GM04504 (cell line): ENCODE measurements at places on chromosomes 4 and X.
A peak's percentile ranks its signal among the peaks of the same experiment; 100 is the strongest.

DNA sequence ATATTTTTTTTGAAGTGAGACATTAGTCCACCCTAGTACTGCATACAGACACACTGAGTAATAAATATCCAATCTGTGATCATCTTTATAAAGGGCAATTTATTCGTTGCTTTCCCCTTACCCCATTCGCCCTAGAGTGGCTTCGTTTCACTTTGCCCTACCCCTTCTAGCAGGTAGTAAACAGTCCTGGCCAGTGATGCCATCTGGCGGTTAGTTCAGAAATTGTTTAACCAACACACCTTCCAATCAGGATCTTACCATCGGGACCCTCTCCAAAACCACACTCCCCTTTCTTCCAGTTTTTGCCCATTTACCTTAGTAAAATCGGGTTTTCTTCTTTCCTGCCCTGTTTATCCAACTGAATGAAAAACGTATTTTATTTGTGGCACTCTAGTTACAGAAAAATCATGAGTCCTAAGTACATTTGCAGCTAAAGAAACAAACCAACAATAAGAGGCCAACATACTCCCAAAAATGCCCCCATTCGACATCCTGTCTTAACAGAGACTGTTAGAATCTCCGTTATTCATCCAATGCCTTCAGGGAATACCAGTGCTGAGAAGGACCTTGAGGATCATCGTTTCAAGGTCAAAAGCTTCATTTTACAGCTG lies 2.2 kb downstream of the PPA2 start:
- DNase-seq = peak; percentile 46

GRCh38 chrX:24305905-24306304 lies 8.0 kb downstream of the SUPT20HL2 start:
- no peak for DNase-seq

DNA sequence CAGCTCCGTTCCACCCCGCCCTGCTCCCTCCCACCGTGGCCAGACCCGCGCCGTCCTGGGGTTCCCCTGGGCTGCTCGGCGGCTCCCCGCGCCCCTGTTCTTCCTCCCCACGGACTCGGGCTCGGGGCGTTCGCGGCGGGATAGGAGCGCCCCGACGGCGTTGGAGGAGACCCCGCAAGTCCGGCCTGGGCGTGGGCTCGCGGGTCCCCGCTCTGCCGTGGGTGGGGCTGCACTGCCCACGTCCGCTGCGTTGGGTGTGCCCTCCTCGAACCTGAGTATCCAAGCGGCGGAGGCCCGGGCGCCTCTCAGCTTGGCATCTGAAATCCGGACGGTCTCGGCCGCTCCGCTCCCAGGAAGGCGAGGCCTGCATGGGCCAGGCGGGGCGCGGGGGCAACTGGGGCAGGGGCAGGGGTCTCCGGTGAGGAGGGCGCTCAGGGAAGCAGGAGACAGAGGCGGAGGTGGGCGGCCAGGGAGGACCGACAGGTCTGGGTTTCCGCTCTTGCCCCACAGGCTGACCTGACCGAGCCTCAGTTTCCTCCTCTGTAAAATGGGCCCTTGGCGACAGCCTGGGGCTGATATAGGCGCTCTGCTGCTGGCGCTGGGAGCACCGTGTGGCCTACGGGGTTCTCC lies 12.0 kb upstream of the NAT8L start:
- no peak for DNase-seq

- no peak for DNase-seq
These were observed 196.0 kb downstream of the KCNIP4 start for GRCh38 chr4:21752616-21753015.

DNA sequence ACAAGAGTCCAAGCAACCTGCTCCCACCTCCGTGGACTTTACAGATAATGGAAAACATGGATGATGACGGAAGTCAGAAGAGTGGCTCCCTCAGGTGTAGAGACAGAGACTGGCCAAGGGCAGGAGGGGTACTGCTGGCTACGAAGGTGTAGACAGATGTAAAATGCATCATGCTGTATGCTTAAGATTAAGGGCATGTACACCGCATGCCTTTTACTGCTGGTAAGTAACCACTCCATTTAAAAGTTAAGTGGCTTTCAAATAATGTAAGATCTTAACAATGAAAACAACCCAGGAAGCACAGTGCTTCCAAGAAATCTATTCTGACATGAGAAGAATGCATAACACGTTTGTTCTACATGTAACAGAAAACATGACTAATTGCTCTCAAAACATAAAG lies 76.9 kb upstream of the FAM9B start:
- DNase-seq = no peak

DNA sequence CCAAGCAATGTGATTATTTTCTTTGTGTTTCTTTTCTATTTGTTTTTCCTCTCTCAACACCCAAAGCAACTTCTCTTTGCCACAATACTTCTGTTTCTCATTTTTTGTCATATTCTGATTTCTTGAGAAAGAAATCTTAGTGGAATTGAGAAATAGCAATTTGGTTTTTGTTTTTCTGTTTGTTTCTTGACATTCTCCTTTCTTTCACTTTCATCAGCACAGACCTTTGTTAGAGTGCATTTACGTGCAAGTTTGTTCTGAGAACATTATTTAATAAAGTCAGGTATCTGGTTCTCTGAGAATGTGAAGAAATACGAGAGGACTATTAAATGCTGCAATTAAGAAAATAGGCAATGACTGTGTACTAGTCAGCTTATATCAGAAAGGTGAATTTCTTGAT lies 608.1 kb upstream of the AADAT start:
- DNase-seq = no peak

GRCh38 chrX:155334486-155335336 lies at the start of gene CLIC2:
Gene CLIC2 (minus strand): TSS chrX:155334614. CDS start chrX:155334427, 187 bp downstream.
- DNase-seq = peak; percentile 53

DNA sequence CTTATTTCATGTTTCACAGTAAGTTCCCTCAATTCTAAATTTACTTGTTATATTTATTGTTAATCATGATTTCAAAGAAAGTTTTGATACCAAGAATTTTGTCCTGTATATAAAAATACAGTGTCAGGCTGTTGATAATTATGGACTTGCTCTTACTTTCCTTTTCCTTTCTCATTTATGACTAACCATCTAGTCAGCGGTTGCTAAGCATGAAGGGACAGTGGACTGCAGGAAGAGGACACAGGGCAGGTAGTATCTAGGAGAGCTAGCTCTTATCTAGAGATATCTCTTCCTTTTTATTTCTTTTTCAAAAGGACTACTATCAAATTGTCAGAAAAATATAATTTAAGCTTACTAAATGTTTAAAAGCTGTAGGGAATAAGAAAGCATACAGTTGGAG lies 1.6 kb downstream of the OPRPN start:
- DNase-seq = no peak

GRCh38 chr4:8639021-8639420 lies 46.5 kb downstream of the CPZ start:
- no peak for DNase-seq

- peak; percentile 61 for DNase-seq
These were observed 82.2 kb upstream of the BMP2K start for GRCh38 chr4:78693777-78694456.

- no peak for DNase-seq
These were observed 92.0 kb downstream of the CHRDL1 start for GRCh38 chrX:110703641-110704040.

- no peak for DNase-seq
These were observed 16.6 kb downstream of the FGD1 start for GRCh38 chrX:54479136-54480111.

- no peak for DNase-seq
These were observed 34.6 kb downstream of the SEPTIN11 start for GRCh38 chr4:76984127-76984526.

GRCh38 chr4:182245541-182246215 lies 2.5 kb downstream of the TENM3 start:
- no peak for DNase-seq

DNA sequence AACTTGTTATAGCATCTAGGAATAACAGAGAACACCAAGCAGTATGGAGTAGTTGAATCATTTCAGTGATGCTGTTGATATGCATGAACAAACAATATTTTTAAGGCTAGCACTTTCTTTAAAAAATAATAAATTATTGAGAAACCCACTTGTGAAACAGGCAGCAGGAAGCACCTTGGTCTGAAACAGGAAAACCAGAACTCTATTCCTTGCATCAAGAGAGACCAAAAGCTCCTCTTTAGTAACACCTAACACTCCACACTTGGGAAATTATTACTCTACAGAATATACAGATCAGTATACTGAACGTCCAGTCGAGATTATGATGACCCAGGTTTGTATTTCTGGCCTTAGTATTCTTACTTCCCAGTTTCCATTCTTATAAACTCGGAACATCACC lies 129.0 kb downstream of the ARAP2 start:
- DNase-seq = no peak

GRCh38 chrX:99394456-99394855 lies 1015.6 kb downstream of the PCDH19 start:
- no peak for DNase-seq

GRCh38 chr4:2360396-2360730 lies 58.1 kb downstream of the ZFYVE28 start:
- no peak for DNase-seq

DNA sequence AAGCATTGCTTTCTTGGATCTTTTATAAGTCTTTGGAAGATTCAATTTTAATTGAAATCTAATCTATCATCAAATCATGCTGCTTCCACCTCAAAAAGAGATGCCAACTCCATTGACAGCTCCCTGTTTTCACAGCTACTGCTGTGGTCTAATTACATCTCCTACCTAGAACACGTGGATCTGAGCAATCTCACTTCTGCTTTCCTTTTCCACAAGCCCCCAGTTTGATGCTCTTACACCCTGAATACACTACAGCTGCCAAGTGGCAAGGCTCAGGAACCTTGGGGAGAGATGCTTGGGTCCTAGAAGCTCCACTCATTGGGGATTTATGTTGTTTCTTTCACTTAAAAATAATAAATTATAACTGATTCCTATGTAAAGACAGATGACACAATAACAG lies 172.0 kb downstream of the CFAP299 start:
- no peak for DNase-seq

GRCh38 chrX:32985544-32985943 lies 225.8 kb downstream of the DMD start:
- DNase-seq = no peak

DNA sequence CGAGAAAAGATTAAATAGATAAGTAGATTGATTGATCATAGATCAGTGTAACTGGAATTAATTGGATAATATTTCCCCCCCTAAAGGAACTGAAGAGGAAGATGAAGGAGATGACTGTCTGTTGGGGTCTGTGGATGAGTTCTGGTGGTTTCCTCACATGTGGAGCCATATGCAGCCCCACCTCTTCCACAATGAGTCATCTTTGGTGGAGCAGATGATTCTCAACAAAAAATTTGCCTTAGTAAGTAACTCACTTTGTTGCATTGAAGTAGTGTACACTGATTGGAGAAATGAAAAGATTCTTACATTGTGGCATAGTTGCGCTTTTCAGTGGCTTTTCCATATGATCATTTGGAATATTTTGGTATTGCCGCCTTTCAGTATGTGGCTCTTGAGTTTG lies 80.4 kb downstream of the NDST3 start:
- no peak for DNase-seq

- no peak for DNase-seq
These were observed 72.1 kb downstream of the ARHGEF38 start for GRCh38 chr4:105624530-105624929.

- no peak for DNase-seq
These were observed 133.6 kb upstream of the MAMLD1 start for GRCh38 chrX:150229481-150229880.

GRCh38 chr4:155877971-155878370 lies 11.9 kb upstream of the ASIC5 start:
- DNase-seq = no peak

- DNase-seq = peak; percentile 37
These were observed 15.0 kb downstream of the MECP2 start for GRCh38 chrX:154082396-154083125.

GRCh38 chr4:41215969-41216293 lies 1.6 kb upstream of the APBB2 start:
- DNase-seq = no peak

- DNase-seq = no peak
These were observed 5.0 kb upstream of the DDX60L start for GRCh38 chr4:168485156-168485910.

DNA sequence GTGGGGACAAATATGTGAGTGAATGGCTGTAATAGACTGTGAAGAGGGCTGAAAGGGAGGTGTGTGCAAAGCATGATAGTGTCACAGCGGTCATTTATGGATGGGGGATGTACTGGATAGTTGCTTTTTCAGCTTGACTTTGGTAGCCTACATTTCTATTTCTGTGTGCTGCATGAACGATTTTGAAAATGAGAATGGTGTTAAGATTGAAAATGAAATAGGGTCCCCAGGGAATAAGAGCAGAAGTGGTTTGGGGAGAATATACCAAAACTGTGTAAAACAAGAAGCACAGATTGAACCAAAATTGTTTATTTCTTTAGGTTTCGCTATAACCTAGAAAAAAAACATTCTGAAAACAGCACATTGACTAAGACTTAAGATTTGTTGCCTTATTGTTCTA lies 58.8 kb upstream of the CLNK start:
- DNase-seq = no peak

DNA sequence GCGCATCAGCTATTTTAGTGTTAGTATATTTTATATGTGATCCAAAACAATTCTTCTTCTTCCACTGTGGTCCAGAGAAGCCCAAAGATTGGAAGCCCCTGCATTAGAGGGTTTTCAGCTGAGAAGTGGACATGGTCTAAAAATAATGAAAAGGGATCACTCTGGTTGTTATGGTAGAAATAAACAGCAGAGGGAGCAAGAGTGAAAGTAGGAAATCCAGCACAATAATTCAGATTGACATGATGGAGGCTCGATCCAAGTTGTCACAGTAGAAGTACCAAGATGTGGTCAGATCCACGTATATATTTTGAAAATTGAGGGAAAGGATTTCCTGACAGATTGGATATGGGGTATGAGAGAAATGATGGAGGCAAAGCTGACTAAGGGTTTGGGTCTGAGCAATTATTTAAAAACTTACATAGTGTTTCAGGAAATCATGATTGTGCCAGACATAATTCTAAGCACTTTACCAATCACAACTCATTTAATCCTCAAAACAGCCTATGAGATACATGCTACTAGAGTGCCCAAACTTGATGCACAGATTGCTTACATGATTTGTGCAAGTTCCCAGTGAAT lies 17.0 kb upstream of the TMEM144 start:
- no peak for DNase-seq

DNA sequence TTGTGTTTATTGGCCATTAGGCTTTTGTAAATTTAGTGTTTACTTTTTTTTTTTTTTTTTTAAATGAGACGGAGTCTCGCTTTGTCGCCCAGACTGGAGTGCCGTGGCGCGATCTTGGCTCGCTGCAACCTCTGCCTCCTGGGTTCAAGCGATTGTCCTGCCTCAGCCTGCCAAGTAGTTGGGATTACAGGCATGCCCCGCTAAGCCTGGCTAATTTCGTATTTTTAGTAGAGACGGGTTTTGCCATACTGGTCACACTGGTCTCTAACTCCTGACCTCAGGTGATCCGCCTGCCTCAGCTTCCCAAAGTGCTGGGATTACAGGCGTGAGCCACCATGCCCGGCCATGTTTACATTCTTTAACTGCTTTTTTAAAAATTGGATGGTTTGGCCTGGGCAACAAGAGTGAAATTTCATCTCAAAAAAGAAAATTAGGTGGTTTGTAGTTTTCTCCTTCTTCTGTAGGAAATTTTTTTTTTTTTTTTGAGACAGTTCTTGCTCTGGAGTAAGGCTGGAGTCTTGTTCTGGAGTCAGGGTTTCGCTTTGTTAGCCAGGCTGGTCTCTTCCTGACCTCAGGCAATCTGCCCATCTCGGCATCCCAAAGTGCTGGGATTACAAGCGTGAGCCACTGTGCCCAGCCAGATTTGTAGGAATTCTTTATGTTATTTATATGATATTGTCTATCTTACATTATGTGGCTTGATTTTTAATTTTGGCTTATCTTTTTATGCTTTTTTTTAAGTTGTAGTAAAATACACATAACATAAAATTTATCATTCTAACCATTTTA lies 15.1 kb downstream of the UBE2K start:
- no peak for DNase-seq

- no peak for DNase-seq
These were observed 28.4 kb upstream of the GRPEL1 start for GRCh38 chr4:7096236-7096635.
